ENCODE measurements at places on chromosomes 4 and X. TPM values are rescaled to one million over a fixed set of nuclear protein-coding genes. Genes with fewer than 3 reads are reported as not detected.
A peak's percentile ranks its signal among the peaks of the same experiment; 100 is the strongest.

- no peak for ATAC-seq
Measured at GRCh38 chr4:3872834-3873313, 106.7 kb downstream of the ADRA2C start.

DNA sequence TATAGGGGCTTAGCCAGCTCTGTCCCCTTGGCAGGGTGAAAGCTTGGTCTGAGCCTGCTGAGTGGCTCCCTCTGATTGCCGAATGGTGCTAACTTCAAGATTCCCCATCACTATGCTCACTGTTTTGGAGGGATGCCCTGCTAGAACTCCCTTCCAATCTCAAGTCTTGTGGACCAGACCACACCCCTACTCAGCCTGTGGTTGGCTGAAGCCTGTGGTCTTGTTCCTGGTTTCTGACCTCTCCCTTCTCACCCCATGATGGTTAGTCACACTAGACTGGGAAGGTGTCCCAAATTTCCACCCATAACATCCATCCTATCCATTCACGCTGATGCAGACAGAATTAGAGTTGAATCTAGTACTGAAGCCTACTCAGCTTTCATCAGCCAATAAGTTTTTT lies 184.7 kb upstream of the NDP start:
- no peak for ATAC-seq

DNA sequence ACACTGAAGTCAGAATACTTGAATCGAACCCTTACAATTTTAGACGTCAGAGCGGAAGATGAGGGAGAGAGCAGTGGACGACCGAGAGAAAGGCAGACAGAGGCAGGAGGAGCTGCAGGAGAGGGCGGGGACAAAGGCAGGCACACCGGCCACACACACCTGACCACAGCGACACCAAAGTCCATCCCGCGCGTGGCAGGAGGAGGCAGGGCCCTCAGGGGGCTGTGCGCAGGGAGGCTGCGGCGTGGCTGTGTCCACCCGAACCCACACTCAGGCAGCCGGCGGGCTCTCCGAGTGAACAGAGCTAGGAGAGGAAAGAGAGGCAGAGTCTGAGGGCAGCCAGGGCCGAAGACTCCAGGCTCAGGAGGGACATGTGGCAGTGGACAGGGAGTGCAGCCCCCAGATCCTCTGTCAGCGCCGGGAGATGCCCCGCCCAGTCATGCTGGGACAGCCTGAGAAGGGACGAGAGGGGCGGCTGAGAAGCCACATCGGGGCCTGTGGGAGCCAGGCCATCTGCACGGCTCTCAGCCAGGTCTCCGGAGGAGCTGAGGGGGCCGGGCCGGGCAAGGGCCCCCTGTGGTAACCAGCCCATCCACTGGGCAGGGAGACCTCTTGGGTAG lies 20.1 kb downstream of the GAK start:
- no peak for ATAC-seq

DNA sequence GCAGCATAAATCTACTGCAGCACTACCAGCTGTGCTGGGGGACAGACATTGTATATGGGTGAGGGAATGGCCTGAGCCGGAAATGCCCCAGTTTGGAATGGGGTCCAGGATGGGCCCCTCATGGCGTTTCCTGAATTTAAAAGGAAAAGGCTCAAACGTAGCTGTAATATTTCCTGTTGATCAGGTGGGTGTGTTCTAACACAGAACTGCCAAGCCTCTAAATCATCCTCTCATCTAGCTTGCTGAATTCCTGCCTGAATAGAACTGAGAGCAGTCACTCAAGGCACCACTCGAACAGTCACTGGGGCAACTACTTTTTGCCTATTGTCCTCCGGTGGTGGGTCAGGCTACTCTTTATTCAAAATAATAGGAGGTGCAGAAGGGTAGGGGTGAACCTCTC lies 28.7 kb downstream of the ADH6 start:
- no peak for ATAC-seq

GRCh38 chrX:103539695-103540094 lies 20.4 kb upstream of the RAB40A start:
- no peak for ATAC-seq

DNA sequence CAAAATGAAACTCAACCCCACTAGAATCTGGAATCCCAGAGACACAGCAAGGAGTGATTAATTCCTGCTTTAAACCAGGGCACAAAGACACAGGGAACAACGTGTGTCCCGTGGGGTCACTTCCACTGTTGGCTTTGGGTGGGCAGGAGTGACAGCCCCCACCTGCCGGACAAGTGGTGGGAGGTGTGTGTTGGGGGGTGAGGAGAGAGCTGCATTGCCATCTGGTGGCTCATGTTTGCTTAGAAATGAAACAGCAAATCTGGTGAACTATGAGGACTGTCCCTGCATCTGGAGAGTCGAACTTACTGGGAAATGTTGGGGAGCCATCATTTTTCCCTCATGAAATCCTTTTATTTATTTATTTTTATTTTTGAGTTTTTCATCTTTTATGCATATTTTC lies 75.9 kb upstream of the AFAP1 start:
- no peak for ATAC-seq

GRCh38 chr4:124594945-124595344 lies 117.6 kb downstream of the ANKRD50 start:
- ATAC-seq, result no peak

GRCh38 chr4:76799718-76800117 lies 98.2 kb downstream of the SOWAHB start:
- ATAC-seq, result no peak

DNA sequence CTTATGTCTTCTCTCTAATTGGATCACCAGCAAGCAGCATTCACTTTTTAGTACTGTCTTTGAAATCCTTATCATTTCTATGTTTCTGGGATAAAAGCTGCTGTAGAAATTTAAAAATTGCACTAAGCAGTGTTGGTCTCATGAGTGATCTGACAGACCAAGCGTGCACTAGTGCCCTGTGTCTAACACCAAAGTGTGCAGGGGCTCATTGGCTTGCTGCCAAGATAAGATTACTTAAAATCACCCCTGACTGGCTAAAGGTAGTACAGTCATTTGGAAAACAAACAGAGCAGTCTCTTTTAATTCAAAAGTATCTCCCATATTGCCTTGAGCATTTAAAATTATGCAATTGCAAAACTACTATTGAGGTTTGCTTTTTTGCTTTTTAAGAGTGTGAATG lies 304.6 kb downstream of the ARAP2 start:
- no peak for ATAC-seq

DNA sequence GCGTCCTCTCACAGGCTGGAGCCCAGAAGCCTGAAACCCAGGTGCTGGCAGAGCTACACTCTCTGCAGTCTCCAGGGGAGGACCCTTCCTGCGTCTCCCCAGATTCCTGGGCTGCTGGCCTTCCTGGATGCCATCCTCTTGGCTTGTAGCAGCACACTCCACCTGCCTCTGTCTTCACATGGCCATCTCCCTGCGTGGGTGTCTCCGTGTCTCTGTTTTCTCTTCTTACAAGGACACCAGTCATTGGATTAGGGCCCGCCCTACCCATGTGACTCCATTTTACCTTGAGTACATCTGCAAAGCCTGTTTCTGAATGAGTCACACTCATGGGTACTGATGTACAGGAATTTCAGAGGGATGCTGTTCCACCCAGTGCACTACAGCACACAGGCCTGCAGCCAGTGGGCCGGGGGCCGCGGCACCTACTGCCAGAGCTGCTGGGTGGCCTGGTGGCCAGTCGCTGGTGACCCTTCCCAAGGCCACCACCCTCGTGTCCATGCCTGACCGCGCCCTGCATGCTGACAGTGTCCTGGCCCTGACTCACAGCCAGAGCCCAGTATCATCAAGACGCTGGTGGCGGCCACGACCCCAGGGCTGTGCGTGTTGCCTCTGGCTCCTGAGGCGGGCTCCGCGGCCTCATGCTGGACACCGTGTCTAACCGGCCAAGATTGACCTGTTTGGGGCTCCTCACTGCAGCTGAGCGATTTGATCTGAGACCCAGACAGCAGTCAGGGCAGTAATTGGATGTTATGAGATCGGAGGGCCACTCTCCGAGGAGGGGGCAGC lies 63.6 kb upstream of the NKX1-1 start:
- ATAC-seq, result no peak

DNA sequence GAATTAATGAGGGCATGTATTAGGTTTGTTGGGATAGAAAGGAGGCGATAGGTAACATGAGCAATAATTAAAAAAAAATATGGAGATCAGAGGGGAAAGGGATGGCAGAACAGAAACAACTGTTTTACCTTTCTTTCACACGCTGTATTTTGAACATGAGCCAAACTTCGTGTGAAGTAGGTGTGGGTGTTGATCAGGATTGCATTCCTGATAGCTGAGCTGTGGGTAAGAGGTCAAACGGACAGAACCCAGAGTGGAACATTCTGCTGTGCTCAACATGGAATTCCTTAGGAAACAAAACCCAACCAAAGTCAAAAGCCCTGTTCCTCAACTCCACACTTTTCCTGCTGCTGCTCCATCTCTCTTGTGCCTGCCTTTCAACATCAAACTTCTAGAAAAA lies 162.5 kb upstream of the CASK start:
- no peak for ATAC-seq

DNA sequence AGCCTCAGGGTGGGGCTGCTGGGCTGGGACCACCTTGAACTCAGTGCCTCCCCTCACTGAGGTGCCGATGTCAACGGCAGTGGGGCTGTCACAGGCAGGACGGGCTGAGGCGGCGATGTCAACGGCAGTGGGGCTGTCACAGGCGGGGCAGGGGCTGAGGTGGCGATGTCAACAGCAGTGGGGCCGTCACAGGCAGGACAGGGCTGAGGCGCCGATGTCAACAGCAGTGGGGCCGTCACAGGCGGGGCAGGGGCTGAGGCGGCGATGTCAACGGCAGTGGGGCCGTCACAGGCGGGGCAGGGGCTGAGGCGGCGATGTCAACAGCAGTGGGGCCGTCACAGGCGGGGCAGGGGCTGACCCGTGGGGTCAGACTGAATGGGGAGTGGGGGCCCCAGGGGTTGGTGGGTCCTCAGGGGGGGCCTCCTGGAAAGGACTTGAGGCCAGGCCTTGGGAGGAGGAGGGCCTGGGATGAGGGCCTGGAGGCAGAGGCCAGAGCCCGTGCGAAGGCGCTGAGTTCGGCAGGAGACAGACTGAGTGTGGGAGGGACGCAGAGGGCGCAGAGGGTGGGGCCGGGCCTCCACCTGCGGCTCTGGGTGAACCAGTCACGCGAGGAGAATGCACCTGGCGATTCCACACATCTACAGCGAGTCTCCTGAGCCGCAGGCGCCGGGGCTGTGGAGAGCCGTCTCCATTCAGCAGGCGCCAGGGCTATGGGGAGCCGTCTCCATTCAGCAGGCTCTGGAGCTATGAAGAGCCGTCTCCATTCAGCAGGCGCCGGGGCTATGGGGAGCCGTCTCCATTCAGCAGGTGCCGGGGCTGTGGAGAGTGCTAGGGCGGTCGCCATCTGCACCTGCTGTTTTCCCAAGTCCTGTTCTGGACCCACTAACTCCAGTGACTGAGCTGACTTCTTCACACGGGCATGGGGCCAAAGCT lies 22.9 kb downstream of the ATP5ME start:
- ATAC-seq, result no peak

DNA sequence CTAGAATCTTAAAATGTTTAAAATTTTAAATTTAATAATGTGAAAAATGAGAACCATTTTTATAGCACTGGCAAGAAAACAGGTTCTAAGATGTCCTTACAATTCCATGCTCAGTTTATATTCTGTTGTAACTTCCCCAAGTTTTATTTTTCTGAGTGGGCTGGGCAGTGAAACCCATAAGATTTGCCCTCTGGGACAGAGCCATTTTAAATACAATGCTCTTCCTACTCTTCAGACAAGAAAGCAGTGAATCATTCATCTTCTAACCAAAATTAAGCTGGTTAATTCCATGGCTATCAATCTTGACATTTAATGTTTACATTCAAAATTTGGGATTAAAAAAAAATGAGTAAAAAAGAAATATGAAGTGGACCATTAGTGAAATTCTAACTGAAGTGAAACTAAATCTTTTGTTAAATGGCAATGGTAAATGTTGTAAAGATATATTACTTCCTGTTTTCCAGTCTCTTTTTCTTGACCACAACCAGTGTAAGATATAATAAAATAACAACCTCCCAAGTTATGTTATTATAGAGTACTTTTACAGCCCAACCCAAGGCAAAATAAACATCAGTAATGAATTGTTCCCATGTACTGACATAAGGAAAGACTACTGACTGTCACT lies 37.2 kb upstream of the PTPN13 start:
- ATAC-seq, result no peak

- ATAC-seq, result no peak
Measured at GRCh38 chrX:25112156-25112555, 96.4 kb upstream of the ARX start.

- ATAC-seq, result no peak
Measured at GRCh38 chr4:182194091-182194824, 48.9 kb upstream of the TENM3 start.

GRCh38 chr4:38430841-38431240 lies 233.2 kb upstream of the KLF3 start:
- ATAC-seq, result no peak

DNA sequence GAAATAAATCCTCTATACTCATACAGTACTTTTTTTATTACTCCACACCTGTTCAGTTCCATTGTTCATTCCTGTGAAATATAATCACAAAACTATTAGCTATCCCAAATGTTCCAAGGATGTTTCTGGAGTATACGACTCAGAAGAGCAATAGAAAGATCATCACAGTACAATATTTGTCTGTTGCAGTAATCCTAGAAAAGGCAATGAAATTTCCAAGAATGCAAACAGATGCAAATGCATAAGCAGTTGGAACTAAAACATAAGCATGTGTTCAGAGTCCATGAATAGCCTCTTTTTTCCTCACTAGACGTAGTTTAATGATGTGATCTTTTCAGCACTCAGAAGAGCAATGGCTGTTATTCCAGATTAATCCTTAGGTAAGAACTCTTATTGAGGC lies 55.2 kb downstream of the RTL3 start:
- ATAC-seq, result no peak

GRCh38 chr4:170758988-170759387 lies 669.2 kb upstream of the AADAT start:
- ATAC-seq, result no peak

DNA sequence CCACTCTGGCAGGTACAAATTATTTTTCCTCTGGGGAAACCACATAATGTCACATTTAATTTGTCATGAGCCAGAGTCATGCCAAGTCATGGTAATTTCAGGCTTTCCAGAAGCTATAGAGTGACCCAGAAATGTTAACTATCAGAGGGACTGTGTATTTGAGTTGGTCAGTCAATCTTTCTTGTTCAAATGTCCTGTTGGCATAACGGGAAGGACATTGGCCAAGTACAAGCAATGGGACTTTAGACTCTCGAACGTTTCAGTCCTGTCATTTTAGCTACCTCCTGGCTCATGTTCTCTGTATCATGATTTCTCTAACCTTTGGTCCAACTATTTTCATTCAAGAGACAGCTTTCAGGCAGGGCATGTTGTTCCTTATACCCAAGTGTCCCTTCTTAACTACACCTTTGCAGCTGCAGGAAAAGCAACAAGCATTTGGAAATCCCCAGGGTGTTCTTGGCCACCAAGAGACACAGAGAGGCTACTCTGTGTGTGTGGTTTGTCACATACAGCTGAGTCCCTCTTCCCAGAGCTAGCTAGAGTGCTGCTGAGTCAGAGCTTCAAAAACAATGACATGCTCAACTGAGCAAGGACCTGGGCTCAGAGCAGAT lies 142.6 kb downstream of the EGF start:
- peak; percentile 83 for ATAC-seq

Gene FAM9C
- total RNA-seq, result not detected

Gene DMD
- 1.4 TPM for total RNA-seq

Gene RAB33A
- total RNA-seq, result 36.1 TPM

Gene SLC10A6
- not detected for total RNA-seq

Gene G3BP2
- total RNA-seq, result 172 TPM

Gene MAP3K15
- total RNA-seq, result 7.1 TPM

Gene ALAS2
- not detected for total RNA-seq

All from activated T-helper 17 cell treated with anti-CD3 and anti-CD28 coated beads, Interleukin-2, amount 50 U/mL, for 72 hours (primary cell).